ENCODE measurements at places on chromosomes 1 and 21. TPM values are rescaled to one million over a fixed set of nuclear protein-coding genes. Genes with fewer than 3 reads are reported as not detected.

The CHIT1 gene
- 0.19 TPM for total RNA-seq

The TMEM54 gene
- not detected for total RNA-seq

The LYPD8 gene
- not detected for total RNA-seq

The LDLRAD1 gene
- total RNA-seq = not detected

The ABCA4 gene
- total RNA-seq = not detected

The NMNAT1 gene
- 7.5 TPM for total RNA-seq

The CD1D gene
- not detected for total RNA-seq

The LCE1A gene
- total RNA-seq = not detected
